ENCODE measurements at places on chromosomes 2 and 18.

DNA sequence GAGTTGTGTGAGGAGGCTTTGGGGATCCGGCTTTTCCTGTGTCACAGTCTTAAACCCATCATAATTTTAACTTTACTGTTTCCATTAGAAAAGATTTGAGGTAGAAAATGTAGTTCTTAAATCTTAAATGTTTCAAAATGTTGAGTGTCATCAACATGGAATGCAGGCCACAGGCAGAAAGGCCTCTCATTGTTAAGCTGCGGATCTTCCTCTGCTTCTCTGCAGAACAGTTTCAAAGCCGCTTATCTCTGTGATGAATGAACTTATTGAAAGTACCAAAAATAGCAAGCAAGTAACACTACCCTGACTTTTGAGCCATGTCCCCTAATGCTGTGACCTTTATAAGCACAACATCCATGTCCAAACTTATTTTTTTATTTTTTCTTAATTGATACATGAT lies 1645.8 kb downstream of the DPP10 start:
- DNase-seq: no peak

GRCh38 chr2:33706410-33706809 lies 107.3 kb upstream of the FAM98A start:
- no peak for DNase-seq

DNA sequence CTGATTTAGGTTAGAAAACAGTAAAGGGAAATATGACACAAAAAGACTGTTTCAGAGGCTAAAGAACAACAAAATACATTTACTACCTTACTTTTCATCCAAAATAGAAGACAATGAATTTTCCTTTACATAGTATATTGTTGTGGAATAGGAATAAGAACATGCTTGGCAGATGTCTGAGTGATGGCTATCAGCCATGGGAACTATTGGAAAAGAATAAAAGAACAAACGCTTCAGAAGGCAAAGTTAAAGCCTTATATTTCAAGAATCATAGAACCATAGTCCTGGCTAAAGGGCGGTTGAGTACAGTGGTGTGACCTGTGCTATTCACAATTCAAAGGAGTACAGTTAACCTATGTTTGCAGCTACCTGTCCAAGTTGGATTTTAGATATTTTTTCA lies 73.9 kb upstream of the NRXN1 start:
- no peak for DNase-seq

DNA sequence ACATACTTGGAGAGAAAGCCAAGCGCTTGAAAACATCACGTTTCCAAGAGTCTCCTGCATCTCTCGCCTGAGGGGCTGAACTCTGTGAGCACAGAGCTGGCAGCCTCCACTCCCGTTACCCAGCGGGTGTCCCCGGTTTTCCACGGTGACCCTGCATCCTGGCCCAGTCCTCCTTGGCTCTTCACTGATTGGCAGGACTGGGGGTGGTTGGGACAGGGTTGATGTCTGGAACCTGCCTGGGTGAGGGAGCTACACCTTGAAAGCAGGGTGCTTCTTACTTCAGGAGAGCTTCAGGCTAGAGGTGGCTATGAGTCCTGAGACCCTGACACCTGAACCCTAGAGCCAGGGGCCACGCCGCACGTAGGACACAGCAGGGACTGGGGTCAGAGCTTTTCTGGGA lies 234.1 kb downstream of the DYSF start:
- no peak for DNase-seq

DNA sequence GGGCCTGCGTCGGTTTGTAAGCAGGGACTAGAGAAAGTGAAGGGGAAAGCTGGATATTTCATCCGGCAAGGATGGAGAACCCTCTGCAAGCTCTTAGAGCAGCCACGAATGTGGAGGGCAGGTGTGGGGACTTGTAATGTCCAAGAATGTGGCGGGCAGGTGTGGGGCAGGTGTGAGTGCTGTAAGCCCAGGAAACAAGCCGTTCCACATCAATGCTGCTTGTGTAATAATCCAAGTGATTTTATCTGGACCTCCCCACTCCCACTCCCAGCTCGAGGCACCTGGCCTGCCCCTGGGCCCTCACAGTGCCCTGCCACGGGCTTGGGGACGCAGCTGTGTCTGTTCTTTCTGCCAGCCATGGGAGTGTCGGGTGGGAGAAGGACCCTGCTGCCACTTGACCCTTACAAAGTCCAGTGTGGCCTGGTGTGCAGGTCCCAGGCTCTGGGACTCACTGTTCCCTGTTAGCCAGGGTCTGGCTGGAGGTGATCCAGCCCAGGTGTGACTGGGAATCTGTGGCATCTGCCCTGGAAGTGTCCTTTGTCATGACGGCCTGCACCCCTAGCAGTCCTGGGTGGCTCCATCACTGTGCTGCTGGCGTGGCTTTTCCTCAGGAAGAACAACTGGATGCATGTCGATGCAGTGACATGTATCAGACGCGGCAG lies 42.8 kb downstream of the SOX11 start:
- DNase-seq: no peak

GRCh38 chr2:181594322-181594721 lies 62.6 kb downstream of the CERKL start:
- no peak for DNase-seq

DNA sequence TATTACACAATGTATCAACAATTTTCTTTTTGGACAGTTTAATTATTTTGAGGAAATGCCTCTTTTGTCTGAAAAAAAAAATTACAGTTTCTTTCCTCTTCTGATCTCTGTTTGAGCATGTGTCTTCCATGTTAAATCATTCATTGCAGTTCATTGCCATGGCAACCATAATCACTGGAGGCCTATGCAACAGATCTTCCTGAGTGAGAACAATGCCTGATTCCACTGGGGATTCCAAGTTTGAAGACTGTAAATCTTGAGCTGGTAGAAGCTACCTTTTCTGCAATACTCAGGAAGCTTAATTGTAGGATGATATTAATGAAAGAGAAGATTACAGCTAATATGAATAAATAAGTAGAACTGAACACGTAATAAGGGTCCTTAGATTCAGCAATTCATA lies 721.4 kb upstream of the CNTNAP5 start:
- DNase-seq: no peak

DNA sequence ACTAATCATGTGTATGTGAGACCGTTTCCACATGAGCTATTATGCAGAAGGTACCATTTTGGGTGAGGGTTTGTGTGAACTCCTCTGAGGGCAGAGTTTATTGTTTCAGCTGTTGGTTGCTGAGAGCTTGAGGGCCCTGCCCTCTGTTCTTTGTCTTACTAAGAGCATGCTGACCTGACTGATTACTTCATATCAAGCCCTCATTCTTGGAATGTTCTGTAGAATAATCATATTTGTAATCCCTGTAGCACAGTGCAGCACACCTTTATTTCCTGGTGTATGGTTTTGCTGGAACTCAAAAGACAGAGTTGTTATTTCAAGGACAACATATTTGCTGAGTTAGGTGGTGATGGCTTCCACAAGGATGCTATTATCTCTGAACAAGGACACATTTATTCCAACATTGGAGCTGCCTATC lies 118.5 kb downstream of the GALNT3 start:
- DNase-seq: no peak

DNA sequence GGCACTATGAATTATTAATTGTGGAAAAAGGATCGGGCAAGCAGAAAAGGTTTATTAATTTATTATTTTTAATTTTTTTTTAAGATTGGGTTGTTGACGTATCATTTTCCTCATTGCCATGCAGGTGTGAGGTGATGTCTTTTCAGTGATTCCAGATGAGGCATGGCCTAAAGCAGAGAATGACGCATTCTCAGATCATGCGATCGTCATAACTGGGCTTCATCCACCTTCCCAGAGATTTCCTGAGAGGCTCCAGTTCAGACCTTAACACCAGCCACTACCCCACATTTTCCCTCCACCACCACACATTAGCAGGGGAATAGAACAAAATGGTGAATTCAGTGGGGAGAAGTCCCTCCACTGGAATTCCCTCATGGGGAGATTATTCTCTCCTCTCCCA lies 518.4 kb upstream of the SPHKAP start:
- DNase-seq: no peak

GRCh38 chr2:28981016-28981441 lies at the start of gene TOGARAM2:
Gene TOGARAM2, plus strand, starts transcription at chr2:28981298. Its CDS starts 13,537 bp downstream, at chr2:28994835.
- DNase-seq: no peak

- no peak for DNase-seq
Measured at GRCh38 chr2:234661175-234661574, 164.3 kb upstream of the ARL4C start.

GRCh38 chr2:54212456-54212855 lies 43.6 kb downstream of the TSPYL6 start:
- DNase-seq: no peak

GRCh38 chr2:109353806-109354745 lies 225.1 kb downstream of the SH3RF3 start:
- no peak for DNase-seq
